ENCODE measurements at places on chromosomes 2 and 18. TPM values are rescaled to one million over a fixed set of nuclear protein-coding genes. Genes with fewer than 3 reads are reported as not detected.
A peak's percentile ranks its signal among the peaks of the same experiment; 100 is the strongest.

DNA sequence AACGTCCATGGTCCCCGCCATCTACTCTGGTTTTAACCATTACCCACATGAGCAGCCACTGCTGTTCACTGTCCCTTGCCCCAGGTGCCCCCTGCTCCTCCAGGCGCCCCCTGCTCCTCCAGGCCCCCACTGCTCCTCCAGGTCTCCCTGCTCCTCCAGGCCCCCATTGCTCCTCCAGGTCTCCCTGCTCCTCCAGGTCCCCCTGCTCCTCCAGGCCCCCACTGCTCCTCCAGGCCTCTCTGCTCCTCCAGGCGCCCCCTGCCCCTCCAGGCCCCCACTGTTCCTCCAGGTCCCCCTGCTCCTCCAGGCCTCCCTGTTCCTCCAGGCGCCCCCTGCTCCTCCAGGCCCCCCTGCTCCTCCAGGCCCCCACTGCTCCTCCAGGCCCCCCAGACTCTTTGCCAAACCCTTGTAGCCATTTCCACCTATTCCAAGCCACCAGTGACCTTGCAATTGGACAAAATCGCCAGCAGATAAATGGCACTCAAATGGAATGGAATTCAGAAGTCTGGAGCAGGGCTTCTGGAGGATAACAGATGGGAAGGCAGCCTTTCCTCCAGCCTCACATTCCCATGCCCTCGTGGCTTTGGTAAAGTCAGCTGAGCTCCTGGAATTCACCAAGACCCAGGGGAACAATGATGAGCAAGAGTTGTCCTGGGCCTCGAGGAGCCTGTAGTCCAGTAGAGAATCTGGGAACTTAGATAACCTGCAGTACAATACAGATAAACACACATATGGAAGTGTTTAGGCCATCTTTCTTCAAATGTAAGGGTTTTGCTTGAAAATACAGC is 13.3 kb upstream of the RPL31 start:
- DNase-seq = no peak

Gene EDAR
- 0.43 TPM for total RNA-seq

Gene RGPD4
- total RNA-seq = not detected

- DNase-seq = peak; percentile 51
Measured at GRCh38 chr2:119126650-119127049, 31.9 kb downstream of the C1QL2 start.

GRCh38 chr2:224360801-224361251 is 41.1 kb downstream of the FAM124B start:
- no peak for DNase-seq

Measured in left colon (tissue), 2 donors.